HFFc6 (cell line): ENCODE measurements at places on chromosomes 13 and 19. TPM values are rescaled to one million over a fixed set of nuclear protein-coding genes. Genes with fewer than 3 reads are reported as not detected.
A peak's percentile ranks its signal among the peaks of the same experiment; 100 is the strongest.

The GDF15 gene
- 21.3 to 37.4 TPM (median 26.7 TPM) in 3 replicates for total RNA-seq

The CACNA1A gene
- total RNA-seq, result 1.3 to 12.5 TPM (median 1.5 TPM) in 3 replicates

GRCh38 chr19:38662537-38663155 is 15.2 kb downstream of the ACTN4 start:
- peak overlapping the region; percentile 27 for H3K4me3 ChIP-seq
- H3K4me1 ChIP-seq, result peaks cover 97% of the 10 kb centered on the region
- H3K36me3 ChIP-seq, result peaks cover 37% of the 10 kb centered on the region
- no peak for DNase-seq

GRCh38 chr19:13051557-13052165 is 51.0 kb downstream of the LYL1 start:
- H3K27ac ChIP-seq, result peak overlapping the region; percentile 98
- H3K4me3 ChIP-seq, result no peak overlapping the region
- H3K27me3 ChIP-seq, result no peaks in the 10 kb centered on the region; the same call in 1 of the 2 replicates
- peaks cover 77% of the 10 kb centered on the region for H3K4me1 ChIP-seq
- no peak for DNase-seq
- peaks cover 14% of the 10 kb centered on the region for H3K36me3 ChIP-seq

GRCh38 chr19:5593343-5594255 is 25.8 kb upstream of the TINCR start:
- H3K27ac ChIP-seq, result no peak overlapping the region
- peaks cover 2% of the 10 kb centered on the region; the same call in 1 of the 2 replicates for H3K27me3 ChIP-seq
- no peak for DNase-seq
- H3K4me1 ChIP-seq, result no peaks in the 10 kb centered on the region
- H3K4me3 ChIP-seq, result no peak overlapping the region

- DNase-seq, result no peak
- H3K4me1 ChIP-seq, result peaks cover 90% of the 10 kb centered on the region
- H3K4me3 ChIP-seq, result no peak overlapping the region; the same call in 1 of the 2 replicates
- peaks cover 6% of the 10 kb centered on the region for H3K27me3 ChIP-seq
- peak overlapping the region; percentile 56 for H3K27ac ChIP-seq
These were observed 89.4 kb downstream of the STK24 start for GRCh38 chr13:98487522-98487921.

DNA sequence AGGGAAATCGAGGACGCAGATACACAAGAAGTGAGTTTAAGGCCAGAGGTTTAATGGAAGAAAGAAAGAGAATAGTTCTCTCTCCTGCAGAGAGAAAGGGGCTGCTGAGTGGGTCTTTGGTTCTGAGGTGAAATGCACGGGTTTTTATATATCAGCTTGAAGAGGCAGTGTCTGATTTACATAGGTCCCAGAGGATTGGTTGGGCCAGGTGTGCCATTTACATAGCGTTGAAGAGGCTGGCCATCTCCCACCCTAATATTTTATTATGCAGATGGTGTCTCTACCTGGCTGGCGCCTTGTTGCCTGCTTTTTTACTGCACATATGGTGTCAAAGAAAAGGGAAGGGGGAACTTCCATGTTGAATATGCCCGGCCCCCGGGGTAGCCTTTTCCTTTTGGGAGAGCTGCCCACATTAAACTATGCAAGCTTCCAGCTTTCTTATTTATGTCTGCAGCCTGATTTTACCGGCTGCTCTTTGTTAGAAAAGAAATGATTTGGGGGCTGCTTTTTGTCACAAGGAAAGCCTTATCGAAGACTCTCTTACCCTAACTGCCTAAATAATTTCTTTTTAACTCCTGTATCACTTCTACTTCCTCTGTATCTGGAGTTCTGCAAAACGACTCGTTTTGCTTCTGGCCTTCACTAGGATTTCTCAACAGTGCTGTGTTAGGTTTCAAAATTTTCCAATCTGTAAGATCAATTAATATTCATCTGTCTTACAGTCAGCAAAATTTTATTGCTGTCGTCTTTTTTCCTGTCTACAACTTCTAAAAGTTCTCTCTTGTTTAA is 268.5 kb downstream of the B3GLCT start:
- H3K4me3 ChIP-seq, result no peak overlapping the region
- H3K36me3 ChIP-seq, result no peaks in the 10 kb centered on the region
- no peak overlapping the region for H3K27ac ChIP-seq
- no peaks in the 10 kb centered on the region for H3K4me1 ChIP-seq
- peaks cover 15% of the 10 kb centered on the region for H3K27me3 ChIP-seq
- no peak for DNase-seq

DNA sequence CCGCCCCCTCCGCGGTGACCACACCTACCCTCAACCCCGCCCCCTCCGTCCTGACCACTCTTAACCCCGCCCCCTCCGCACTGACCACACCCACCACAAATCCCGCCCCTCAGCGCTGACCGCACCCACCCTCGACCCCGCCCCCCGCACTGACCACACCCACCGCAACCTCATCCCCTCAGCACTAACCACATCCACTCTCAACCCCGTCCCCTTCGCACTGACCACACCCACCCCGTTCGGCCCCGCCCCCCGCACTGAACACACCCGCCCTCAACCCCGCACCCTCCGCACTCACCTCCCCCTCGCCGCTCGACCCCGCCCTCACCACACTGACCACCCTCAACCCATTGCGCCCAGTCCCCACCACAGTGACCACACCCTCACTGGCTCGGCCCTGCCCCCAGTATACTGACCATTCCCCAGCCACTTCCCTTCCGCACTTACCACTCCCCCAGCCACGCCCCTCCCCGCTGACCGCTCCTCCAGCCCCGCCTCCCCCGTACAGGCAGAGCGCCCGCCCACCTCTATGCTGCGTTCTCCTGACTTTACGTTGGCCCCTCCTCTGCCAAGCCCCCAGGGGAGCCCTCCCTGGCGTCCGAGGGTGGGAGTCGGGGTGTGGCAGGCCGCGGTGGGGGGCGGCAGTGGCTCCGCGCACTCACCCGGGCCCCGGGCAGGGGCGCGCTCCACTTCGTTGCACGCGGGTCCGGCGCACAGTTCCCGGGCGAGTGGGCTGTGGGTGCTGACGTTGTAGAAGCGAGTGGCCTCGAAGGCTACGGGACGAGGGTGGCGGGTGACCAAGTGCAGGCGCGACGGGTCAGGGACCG is 8.4 kb downstream of the F2RL3 start:
- DNase-seq, result peak; percentile 80
- no peaks in the 10 kb centered on the region; the same call in 1 of the 2 replicates for H3K36me3 ChIP-seq
- H3K4me3 ChIP-seq, result peak overlapping the region; percentile 64
- H3K27me3 ChIP-seq, result peaks cover 30% of the 10 kb centered on the region
- no peaks in the 10 kb centered on the region for H3K4me1 ChIP-seq

GRCh38 chr13:29435125-29435911 is 160.2 kb downstream of the SLC7A1 start:
- peak overlapping the region; percentile 77 for H3K4me3 ChIP-seq
- H3K27me3 ChIP-seq, result peaks cover 13% of the 10 kb centered on the region
- peak overlapping the region; percentile 96 for H3K27ac ChIP-seq
- H3K4me1 ChIP-seq, result peaks cover 46% of the 10 kb centered on the region
- H3K36me3 ChIP-seq, result no peaks in the 10 kb centered on the region; the same call in 1 of the 2 replicates
